AG04450 (cell line): ENCODE measurements at places on chromosomes 3 and 15.

- DNase-seq, result no peak
These were observed 813.5 kb downstream of the MCTP2 start for GRCh38 chr15:95044745-95045417.

- DNase-seq, result no peak
These were observed 215.7 kb upstream of the CFAP20DC start for GRCh38 chr3:59265566-59265965.

DNA sequence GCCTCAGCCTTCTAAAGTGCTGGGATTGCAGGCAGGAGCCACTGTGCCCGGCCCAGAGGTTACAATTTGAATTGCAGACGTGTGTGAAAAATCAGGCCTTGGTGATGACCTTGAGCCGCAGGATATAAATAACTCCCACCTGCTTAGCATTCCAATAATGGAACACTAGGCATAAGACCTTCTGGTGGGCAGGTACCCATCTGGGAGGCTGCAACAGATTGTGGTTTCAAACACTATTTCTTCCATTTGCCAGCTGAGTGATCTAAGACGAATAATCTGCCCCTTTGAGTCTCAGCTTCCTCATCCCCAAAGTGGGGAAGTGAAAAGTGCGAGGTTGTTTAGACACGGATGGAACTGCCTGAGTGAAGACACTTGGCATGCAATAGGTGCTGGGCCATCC lies 47.7 kb upstream of the HERC1 start:
- no peak for DNase-seq

- no peak for DNase-seq
These were observed 54.2 kb downstream of the CCDC54 start for GRCh38 chr3:107431246-107432012.

- DNase-seq, result no peak
These were observed 153.9 kb downstream of the KLF13 start for GRCh38 chr15:31480356-31481025.

GRCh38 chr3:108471426-108471825 lies 39.0 kb downstream of the MYH15 start:
- DNase-seq, result no peak

- DNase-seq, result no peak
These were observed 12.3 kb downstream of the POGLUT1 start for GRCh38 chr3:119481079-119481478.

DNA sequence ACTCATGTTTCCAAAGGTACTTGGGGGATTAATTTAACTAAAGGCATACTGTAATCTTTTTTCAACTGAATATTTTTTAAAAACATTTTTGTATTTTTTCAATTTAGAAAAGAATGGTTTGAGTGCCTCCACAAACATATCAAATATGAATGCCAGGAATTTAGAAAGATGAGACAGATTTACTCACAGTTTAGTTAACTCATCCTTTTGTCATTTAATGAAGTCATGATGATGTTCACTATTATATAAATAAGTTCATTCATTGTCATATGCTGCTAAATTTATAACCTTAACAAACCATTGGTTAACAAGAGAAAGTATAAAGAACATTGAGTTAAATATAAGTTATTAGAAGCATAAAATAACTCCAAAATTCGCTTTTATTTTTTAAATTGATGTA lies 50.0 kb downstream of the FGF7 start:
- no peak for DNase-seq

DNA sequence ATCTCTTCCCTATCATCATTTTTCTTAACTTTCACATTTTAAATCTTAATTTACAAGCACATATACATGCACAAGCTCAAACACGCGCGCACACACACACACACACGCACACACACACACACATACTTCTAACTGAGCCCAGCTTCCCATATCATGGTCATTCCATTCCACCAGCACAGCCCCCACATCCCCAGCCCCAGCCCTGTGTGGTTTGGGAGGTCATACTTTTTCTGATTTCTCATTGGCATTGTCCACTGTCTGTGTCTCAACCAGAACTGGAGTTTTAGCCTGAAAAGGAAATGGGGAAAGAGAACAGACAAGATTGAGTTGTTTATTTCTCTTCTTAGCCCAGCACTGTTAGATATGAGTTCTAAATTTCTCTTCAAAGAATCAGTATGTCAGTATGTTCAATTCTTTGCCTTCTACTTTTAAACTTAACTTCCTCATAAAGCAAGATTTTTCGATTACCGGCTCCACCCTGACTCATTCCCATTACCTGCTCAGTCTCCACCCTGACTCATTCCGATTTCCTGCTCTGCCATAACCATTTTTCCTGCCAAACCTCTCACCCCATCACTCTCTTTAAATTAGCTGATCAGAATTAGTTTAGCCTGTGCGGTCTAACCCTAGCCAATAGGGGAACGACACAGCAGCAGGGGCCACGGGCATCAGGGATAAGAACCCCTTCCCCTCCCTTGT lies 6.4 kb downstream of the IQCF1 start:
- no peak for DNase-seq

GRCh38 chr3:69058180-69058946 lies 6.2 kb upstream of the TMF1 start:
- no peak for DNase-seq

DNA sequence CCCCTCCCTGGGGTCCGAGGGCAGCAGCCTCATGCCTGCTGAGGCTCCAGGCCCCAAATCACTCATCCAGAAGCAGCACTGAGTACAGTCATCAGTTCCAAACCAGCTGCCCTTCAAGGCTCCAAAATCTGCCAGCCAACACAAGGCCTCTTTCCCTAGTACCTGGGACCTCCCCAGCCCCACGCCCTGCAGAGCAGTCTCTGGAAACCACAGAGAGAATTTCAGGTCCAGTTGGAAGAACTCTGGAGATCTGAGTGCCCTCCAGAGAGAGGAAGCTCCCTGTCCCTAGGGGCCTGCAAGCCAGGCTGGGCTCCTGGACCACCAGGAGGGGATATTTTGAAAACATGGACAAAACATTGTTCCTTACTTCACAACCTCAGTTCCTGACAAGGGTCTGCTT lies 26.2 kb downstream of the TKT start:
- DNase-seq, result no peak

- DNase-seq, result no peak
These were observed 45.5 kb downstream of the KBTBD12 start for GRCh38 chr3:127960421-127960965.

DNA sequence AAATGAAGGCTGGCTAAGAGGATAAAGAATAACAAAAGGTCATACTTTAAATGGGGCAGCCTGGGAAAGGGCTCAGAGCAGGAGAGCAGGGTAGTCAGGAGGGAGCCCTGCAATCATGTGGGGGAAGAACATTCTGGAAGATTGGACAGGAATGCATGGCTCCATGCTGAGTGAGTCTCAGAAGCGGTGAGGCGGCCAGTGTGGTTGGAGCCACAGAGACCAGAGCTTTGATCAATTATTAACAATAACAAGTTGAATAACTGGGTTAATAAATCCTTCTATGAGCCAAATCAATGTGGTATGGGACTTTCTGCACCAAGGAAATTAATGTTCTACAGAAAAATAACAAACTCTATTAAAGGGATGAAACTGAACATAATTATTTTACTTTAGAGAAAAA lies 57.9 kb upstream of the DCUN1D1 start:
- no peak for DNase-seq

- no peak for DNase-seq
These were observed 1.4 kb downstream of the PTPRG start for GRCh38 chr3:61562721-61563312.

GRCh38 chr3:169060037-169060436 lies 603.5 kb downstream of the MECOM start:
- DNase-seq, result no peak

GRCh38 chr3:55655544-55655943 lies 168.4 kb upstream of the WNT5A start:
- DNase-seq, result no peak

- DNase-seq, result no peak
These were observed 10.7 kb upstream of the BBX start for GRCh38 chr3:107512108-107512507.

GRCh38 chr3:134453631-134454030 lies 32.2 kb downstream of the ANAPC13 start:
- DNase-seq, result no peak

DNA sequence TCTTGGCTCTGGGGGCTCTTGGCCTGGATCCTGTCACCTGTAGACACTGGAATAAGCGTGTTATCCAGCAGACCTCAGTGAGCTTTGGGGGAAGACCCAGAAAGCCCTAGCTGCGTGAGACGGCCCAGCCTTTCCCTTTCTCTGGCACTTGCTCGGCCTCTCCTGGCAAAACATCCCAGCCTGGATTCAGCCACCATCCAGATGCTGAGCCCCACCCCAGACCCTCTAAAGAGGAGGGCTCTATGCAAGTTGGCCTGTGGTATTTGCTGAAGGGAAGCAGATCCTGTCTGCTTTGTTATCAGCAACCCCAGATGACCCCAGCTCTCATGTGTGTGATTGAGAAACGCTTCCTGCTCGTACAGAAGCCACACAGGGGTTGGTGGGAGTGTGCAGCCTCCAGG lies 267.2 kb downstream of the FAM43A start:
- no peak for DNase-seq

DNA sequence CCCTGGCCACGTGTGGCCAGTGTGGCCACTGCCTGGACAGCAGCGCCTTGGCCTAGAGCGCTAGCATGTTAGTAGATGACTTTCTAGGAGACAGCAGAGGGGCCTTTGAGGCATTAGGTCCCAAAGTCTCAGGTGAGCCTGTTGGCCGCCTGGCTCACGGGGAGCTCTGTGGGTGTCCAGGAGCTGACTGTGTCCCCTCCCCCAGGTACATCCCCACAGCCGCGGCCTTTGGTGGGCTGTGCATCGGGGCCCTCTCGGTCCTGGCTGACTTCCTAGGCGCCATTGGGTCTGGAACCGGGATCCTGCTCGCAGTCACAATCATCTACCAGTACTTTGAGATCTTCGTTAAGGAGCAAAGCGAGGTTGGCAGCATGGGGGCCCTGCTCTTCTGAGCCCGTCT lies 17.0 kb downstream of the SEC61A1 start:
- DNase-seq, result no peak

DNA sequence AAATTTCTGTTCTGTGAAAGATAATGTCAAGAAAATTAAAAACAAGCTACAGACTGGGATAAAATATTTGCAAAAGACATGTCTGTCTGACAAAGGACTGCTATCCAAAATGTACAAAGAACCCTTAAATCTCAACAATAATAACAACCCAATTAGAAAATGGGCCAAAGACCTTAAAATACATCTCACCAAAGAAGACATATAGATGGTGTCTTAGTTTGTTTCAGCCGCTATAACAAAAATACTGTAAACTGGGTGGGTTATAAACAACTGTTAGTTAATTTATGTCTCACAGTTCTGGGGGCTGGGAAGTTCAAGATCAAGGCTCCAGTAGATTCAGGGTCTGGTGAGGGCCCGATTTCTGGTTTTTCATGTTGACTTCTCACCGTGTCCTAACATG lies 106.2 kb upstream of the AGTR1 start:
- DNase-seq, result no peak

DNA sequence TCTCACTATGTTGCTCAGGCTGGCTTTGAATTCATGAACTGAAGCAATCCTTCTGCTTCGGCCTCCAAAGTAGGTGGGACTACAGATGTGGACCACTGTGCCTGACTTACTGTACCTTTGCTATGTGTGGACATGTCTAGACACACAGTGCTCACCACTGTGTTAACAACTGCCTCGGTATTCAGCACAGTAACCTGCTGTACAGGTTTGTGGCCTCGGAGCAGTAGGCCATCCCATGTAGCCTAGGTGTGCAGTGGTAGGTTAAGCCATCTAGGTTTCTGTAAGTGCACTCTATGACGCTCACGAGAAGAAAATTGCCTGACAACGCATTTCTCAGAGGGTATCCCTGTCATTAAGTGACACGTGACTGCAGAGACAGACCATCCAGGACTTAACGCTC lies 70.3 kb downstream of the TAMM41 start:
- no peak for DNase-seq

GRCh38 chr3:130609166-130609979 lies 92.4 kb downstream of the COL6A6 start:
- no peak for DNase-seq

- no peak for DNase-seq
These were observed at the start of gene CYP1A1 for GRCh38 chr15:74725225-74725774. TSS of gene CYP1A1 (minus strand) at chr15:74725528. CDS start at chr15:74723097, 2,431 bp downstream.

DNA sequence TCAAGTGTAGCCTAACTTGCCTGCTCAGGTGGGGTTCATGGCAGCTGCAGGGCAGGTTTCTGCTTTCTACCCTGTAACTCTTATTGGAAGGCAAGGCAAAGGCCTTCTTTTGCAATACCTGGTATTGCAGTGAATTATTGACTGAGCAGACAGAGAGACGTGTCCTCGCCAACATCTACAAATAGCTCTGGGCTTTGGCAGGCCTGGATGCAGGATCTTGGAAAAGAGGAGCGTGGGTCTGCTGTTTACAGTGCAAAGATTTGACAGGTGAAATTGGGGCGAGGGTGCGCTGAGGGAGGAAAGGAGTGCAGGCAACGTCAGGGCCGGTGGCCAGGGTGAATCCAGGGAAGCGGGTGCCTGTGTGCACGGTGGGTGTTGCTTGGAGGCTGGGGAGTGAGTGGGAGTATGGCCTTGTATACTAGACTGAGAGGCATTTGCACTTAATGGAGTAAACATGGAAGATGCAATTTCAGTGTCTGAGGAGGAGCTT lies 44.5 kb downstream of the ST6GAL1 start:
- DNase-seq, result no peak

GRCh38 chr15:20356444-20356910 lies 185.1 kb downstream of the GOLGA6L6 start:
- DNase-seq, result no peak

GRCh38 chr3:184737063-184737462 lies 25.2 kb upstream of the MAGEF1 start:
- DNase-seq, result no peak

DNA sequence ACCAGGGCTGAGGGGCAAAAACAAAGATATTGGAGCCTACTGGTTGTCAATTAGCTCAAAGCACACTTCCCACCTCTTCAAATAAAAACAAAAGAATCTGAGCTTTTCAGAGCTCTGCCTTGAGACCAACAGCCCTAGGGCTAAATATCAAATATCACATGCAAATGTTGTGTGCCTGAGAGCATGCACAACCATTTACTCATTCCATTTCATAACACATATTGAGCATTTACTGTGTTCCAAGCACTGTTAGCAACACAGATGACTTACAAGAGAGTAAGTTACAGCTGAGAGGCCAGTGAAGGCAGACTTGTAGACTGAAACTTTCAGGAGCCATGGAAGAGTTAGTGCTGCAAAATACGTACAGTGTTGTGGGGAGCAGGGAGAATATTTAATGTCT lies 222.4 kb downstream of the CPNE4 start:
- DNase-seq, result no peak

DNA sequence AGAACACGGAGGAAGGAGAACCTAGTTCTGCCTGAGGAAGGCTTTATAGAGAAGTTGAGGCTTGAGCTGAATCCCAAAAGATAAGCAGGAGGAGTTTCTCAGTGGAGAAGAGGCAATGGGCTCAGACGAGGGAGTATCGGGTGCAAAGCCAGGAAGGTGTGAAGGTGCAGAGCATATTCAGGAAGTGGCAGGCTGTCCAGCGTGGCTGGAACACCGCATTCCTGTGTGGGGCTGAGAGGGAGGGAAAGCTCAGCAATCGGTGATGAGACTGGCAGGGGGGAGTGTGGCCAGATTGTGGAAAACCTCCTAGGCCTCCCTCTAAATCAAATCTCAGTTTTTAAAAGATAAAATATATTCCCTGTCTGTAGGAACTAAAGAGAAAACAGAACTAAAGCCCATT lies 63.0 kb downstream of the ARHGAP31 start:
- no peak for DNase-seq

- DNase-seq, result no peak
These were observed 2.7 kb downstream of the LRIG1 start for GRCh38 chr3:66497985-66498671.
